Dermis blood vessel endothelial cell (primary cell): ENCODE measurements at places on chromosomes 5 and 9. TPM values are rescaled to one million over a fixed set of nuclear protein-coding genes. Genes with fewer than 3 reads are reported as not detected.
A peak's percentile ranks its signal among the peaks of the same experiment; 100 is the strongest.

DNA sequence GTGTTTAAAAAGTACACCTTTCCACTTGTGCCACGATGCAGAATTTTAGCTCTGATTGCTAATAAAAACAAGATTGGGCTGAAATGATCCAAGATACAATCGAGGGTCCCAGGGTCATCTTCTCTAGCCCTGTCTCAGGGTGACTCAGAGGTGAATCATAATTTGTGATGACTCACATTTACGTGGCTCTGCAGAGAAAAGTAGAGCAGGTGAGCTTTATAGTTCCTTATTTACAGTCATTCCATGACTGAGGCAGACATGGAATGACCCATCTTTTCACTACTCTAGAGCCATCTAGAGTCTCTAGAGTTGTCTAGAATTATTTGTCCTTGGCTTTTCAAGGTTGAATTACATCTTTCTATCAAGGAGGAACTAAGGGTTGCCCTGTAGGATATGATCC lies 155.2 kb downstream of the GAS1 start:
- no peak for DNase-seq

DNA sequence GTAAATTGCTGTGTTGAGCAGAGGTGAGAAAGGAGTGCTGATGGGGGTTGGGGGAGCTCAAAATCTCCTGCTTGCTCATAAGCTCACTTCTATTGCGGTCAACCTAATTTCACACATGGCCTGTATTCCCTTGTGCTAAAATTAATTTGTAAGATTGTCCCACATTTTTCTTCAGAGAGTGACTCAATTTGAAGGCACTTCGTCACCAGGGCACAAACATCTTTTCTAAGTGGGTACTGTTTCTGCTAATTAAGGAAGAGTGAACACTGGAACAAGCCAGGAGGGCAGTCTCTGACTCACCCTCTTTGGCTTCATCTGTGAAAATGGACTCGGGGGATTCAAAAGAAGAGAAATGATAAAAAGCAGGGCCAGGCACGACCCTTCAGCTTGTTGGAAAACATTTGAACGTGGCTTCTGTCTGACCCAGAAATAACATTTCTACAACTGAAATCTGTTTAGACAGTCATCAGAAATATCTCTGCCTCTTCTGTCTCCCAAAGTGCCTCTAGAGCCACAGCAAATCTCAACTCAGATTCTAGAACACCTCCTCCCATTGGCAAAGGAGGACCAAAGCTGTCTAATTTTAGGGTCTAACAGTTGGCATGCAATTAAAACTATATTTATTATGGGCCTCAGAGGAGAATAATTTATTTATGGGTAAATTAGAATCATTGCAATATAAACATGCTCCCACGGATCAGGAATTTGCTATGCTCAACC lies 49.8 kb downstream of the FEM1C start:
- DNase-seq = peak; percentile 3

TLX3 gene
- not detected in 2 replicates for total RNA-seq

TENT4A gene
- total RNA-seq = 7.8 and 12.2 TPM in 2 replicates

DNA sequence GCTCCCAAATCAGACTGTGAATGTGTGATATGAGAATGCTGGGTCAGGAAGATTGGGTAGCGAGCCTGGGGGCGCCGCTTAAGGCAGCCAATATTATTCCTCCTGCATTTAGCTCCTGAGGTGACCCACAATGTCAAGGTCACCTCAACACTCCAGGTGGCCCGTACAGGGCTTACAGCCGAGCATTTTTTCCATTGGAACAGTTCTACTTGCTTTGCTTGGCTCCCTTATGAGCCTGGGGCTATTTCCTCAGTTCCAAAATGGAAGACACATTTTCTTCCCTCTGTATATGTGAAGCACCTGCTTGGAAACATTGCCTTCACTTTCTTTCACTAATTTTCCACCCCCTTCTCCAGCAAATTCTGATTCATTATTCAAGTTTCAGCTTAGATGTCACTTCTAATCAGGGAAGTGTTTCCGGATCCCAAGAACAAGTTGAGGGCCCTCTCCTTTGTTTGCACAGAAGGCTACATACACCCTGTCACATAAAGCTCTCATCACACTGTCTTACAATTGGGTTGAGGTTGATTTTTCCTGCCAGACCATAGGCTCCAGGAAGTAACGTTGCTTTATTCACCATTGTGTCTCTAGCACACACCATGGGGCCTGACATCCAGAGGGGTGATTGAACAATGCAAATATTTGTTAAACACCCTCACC lies 330.2 kb downstream of the PIK3R1 start:
- DNase-seq = no peak

- no peak for DNase-seq
Observed at GRCh38 chr5:73818357-73818756, 192.4 kb downstream of the ARHGEF28 start.

DNA sequence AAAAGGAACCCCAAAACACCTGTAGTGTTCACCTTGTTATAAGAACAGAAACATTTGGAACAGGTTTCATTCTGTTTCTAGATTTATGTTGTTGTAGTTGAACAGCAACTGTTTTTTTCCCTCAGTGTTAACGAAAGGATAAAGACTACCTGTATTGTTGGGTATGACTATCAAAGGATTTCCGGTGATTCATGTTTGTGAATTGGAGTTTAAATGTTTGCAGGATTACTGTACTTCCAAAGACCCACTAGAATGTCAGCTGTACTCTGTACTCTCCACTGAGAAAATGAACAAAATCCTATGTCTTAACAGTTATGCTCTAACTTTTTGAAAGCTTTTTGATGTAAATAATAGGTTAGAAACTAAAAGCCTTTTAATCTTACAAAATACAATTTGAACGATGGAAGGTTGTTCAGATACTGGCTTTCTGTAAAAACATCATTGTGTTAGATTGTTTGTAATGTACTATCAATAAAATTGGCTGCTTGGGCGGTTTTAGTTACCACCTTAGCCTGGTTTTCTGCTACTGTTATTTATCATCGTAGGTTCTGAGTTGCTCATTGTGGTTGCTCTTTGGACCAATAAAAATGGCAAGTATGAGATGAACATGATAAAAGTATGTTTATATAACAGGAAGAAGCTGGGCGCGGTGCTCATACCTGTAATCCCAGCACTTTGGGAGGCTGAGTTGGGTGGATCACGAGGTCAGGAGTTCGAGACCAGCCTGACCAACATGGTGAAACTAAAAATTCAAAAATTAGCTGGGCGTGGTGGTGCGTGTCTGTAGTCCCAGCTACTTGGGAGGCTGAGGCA lies 44.1 kb downstream of the DCP2 start:
- peak; percentile 88 for DNase-seq

- DNase-seq = no peak
Observed at GRCh38 chr9:105883847-105884246, 189.5 kb downstream of the TMEM38B start.

DNA sequence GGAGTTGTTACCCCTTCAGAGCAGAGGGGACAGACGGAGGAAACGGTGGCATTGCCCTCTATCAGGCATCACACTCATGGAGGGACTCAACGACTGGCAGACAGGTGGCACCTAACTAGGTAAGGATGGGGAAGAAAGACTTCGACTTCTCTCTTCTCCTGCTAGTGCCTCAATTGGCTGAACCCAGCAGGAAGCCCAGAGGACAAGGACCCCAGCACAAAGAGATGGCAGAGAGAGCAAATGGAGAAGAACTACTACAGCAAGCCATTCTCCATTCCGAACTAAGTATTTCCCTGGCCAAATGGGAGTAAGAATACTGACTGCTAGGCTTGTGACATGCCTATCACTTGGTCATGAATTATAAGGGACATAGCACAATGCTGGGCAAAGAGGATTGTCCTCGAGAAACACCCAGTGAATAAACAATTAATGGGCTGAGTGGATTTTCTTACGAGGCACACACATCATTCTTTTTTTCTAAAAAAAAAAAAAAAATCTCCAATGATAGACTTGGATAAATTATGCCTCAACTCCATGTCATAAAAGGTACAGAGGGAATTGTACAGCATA lies 35.3 kb upstream of the CPEB4 start:
- DNase-seq = no peak

GRCh38 chr9:34256987-34257585 lies 72.0 kb downstream of the KIF24 start:
- DNase-seq = no peak

GRCh38 chr9:133371261-133371711 lies 4.6 kb downstream of the SURF4 start:
- DNase-seq = no peak

GRIN3A gene
- not detected in 2 replicates for total RNA-seq

SRD5A1 gene
- 13.2 and 14.1 TPM in 2 replicates for total RNA-seq

DNA sequence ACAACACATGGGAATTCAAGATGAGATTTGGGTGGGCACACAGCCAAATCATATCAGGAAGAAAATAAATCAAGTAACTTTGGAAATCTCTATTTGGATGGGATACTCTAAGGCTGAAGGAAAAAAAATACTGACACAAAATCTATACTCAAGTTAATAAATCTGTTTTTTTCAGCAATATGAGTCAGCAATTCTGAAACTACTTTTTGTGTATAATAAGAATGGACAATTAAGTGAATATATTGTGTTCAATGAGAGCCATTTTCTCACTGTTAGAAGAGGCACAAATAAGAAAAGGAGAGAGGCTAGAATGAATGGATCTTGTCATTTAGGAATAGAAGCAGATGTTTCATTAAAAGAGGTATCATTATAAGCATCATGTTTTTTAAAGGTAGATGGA lies 651.0 kb downstream of the TAF11L14 start:
- no peak for DNase-seq

DNA sequence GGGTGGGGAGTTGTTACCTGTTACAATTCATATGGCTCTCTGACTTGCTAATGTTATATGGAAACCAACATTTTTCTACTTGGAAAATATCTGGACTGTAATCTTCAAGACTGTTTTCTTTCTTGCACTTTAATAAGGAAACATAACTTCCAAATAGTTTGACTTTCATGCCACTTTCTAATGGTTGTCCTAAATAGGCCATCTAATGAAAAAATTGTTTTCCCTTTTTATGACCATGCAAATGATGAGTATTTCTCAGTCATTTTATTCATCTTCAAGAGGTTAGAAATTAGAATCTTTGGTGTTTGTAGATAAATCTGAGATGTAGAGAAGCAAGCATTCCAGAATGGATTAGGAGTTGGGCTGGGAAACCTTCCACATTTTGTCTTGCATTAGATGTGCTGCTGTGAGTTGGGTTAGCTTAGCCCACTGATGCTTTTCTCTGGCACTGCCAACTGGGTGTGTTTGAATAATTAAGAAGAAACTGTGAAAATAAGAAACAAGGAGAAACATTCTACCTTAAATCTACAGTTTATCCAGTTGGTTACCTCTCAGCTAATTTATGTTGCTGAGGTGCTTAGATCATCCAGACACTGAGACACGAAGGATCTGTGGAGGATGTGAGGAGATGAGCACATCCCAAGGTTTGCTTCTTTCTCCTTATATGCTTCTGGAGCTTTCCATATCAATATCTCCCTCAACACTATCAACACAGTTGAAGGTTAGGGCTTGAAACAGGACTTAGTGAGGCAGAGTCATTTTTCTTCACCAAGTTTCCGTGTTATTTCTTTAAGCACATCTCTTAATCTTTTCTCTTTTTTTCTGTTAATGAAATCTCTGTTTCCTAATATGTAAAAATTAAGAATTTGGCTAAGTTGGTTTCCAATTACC lies 2.7 kb downstream of the RASGRF2 start:
- DNase-seq = no peak

DNA sequence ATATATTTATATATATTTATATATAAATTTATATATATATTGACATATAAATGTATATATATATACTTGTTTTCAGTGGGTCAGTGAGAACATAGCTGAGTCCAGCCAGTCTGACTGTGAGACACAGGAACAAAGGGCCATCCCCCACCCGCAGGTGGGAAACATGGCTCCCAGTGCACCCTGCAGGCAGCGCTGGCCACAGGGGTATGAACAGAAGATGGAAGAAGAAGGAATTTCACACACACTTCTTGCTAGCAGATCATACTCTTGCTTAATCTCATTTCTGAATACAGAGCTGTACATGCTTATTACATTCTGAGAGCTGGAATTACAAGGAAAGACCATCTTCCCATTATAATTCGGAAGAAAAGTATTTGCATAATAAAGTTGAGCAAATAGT lies 595.4 kb downstream of the IRX1 start:
- no peak for DNase-seq

DNA sequence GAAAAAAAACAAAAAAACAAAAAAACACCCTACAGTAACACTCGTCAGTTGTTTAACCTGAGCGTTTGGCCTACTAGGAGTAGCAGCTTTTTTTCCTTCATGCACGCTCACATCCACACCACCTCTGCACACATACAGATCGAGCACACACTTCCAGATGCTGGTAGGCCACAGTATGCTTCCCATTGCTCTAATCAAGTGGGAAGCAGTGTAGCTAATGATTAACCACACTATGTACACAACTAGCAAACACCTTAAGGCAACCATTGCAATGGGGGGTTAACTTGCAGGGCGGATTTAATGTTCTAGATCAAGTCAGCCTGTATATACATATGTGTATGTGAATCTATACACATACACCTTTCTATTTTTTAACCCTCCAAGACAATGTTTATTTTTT lies 65.5 kb upstream of the GLRX start:
- no peak for DNase-seq

CTXN3 gene
- not detected in 2 replicates for total RNA-seq

DNA sequence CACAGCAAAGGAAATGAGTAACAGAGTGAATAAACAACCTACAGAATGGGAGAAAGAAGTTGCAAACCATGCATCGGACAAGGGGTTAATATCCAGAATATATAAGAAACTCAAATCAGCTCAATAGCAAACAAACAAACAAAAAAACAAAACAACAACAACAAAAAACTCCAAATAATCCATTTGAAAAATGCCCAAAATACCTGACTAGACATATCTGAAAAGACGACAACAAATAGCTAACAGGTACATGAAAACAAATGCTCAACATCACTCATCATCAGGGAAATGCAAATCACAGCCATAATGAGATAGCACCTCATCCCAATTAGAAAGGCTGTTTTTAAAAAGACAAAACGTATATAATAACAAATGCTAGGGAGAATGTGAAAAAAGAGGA lies 111.2 kb downstream of the TRPM3 start:
- no peak for DNase-seq

KIF12 gene
- 0.14 and 0.17 TPM in 2 replicates for total RNA-seq

TAS2R1 gene
- not detected in 2 replicates for total RNA-seq

GRCh38 chr5:113194125-113194524 lies 217.5 kb downstream of the DCP2 start:
- no peak for DNase-seq
